Substantia nigra (tissue), 51 donors: ENCODE measurements at places on chromosomes 7 and 10.

- DNase-seq: no peak
Observed at GRCh38 chr10:124653811-124654651, 90.1 kb downstream of the FAM53B start.

GRCh38 chr10:110772454-110773025, 99.2 kb upstream of the PDCD4 start:
- DNase-seq: no peak

DNA sequence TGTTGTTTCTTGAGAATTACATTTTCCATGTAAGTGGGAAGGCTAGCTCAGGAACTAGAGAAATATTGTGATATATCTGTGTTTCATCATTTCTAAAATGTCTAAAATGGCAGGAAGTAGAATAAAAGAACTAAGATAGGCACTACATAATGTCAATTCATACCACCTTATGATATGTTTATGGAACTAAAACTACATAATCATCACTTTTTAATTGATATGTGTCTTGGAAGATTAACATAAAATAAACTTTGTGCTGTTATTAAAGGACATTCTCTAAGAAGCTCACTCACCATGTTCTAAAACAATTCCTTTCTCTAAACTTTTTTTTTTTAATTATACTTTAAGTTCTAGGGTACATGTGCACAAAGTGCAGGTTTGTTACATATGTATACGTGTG, 83.5 kb upstream of the TAS2R16 start:
- no peak for DNase-seq

GRCh38 chr7:150717814-150718420, 1.5 kb downstream of the GIMAP1 start:
- no peak for DNase-seq

DNA sequence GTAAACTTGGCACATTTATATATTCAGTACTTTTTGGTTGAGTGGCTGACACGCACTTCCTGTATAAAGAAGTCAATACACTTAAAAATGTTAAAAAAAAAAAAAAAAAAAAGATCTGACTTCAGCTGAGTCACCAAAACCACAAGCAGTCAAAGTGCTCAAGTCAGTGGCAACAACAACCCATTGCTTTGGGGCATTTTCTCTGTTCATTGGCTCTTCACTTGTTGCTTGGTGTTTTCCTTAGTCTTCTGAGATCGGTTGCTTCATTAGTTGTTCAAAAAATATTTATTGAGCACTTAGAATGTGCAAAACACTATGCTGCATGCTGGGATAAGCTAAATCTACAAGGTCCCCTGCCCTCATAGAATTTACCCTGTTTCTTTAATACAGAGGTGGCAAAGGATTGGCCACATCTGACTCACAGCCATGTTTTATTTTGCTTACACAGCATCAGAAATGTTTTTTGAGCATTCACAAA, 63.7 kb downstream of the ZNRF2 start:
- no peak for DNase-seq

DNA sequence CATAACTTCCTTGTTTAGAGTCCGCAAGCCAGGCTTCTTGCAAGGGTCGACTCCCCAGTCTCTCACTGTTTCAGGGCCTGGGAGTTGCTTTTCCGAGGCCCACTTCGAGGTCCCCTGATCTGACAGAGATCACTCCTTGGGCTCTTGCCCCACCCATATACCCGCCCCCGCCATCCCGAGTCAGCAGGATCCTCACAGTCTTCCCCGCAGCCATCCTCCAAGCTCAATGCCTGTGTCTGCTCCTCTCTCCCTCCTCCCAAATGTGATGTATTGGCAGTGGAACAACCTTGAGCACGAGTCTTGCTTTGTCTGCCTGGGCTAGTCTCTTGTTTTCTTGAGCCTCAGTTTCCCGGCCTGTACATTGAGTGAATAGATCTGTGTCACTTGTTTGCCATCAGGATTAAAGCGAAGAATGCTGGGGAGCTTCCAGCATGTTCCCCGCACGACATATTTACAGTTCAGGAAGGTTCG, 2.4 kb upstream of the HMX2 start:
- DNase-seq: no peak

DNA sequence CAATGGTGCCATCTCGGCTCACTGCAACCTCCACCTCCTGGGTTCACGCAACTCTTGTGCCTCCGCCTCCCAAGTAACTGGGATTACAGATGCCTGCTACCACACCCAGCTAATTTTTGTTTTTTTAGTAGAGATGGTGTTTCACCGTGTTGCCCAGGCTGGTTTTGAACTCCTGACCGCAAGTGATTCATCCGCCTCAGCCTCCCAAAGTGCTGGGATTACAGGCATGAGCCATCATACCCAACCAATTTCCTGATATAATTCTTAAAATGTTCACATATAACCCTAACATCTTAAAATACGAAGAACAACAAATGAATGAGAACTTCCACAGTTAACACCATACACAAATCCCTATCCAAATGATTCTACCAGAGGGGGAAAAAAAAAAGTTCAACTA, 31.2 kb downstream of the BAIAP2L1 start:
- no peak for DNase-seq

- no peak for DNase-seq
Observed at GRCh38 chr7:491292-491957, 28.2 kb downstream of the PDGFA start.

- no peak for DNase-seq
Observed at GRCh38 chr10:60606343-60607080, 171.8 kb upstream of the CDK1 start.

- no peak for DNase-seq
Observed at GRCh38 chr10:68992636-68993440, 4.2 kb downstream of the KIFBP start.

DNA sequence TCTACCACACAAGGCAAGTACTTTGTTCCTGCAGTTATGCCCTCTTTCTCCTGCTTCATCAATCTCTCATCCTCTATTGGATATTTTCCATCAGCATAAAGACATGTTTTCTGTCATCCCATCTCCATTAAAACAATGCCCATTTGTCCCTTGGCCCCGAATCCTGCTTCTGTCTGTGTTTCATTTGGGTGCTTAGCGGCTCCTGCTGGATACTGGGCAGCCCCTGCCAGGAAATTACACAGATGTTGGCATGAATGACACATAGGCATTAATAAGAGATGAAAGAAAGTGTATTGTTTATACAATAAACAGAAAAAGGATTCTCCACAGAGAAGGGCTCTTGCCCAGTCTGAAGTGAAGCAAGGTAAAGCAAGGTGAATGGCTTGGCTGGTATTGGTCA, 765.3 kb downstream of the REEP3 start:
- DNase-seq: no peak

DNA sequence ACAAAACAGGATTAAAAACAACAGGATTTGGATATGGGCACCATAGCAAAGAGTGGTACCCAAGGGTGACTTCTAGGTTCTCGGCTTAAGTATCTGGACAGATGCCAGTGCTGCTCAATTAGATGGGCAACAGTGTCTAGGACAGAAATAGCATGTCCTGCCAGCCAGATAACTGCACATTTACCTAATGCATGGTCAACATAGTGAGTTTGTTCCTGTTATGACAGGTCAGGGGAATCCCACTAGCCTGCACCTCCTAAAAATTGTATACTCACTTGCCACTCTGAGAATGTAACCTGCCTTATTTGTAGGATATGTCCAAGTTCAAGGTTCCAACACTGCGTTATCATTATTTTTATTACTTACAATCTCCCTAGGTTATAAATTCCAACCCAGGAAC, 471.7 kb downstream of the GRM8 start:
- DNase-seq: no peak

GRCh38 chr10:71850021-71850742, 869 bp downstream of the PSAP start:
- DNase-seq: no peak

DNA sequence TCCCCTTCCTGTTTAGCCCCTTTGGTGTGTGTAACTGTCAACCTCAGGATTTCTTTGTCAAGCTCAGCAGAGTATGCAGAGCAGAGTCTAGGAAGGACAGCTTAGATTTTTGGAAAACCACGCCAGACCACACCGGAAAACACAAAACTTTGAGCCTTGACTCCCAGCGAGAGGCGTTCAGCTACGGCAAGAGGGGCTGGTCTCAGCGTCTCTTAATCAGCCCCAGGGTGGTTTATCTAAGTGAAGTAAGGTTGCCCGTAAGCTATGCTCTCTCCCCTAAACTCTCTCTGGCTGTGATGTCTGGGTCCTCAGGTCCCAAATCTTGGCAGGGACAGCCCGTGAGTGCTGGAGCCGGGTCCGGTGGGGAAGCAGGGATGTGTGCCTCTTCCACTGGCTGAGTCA, 230.9 kb downstream of the KLF6 start:
- no peak for DNase-seq

- DNase-seq: no peak
Observed at GRCh38 chr7:22110881-22111280, 165.2 kb upstream of the CDCA7L start.

DNA sequence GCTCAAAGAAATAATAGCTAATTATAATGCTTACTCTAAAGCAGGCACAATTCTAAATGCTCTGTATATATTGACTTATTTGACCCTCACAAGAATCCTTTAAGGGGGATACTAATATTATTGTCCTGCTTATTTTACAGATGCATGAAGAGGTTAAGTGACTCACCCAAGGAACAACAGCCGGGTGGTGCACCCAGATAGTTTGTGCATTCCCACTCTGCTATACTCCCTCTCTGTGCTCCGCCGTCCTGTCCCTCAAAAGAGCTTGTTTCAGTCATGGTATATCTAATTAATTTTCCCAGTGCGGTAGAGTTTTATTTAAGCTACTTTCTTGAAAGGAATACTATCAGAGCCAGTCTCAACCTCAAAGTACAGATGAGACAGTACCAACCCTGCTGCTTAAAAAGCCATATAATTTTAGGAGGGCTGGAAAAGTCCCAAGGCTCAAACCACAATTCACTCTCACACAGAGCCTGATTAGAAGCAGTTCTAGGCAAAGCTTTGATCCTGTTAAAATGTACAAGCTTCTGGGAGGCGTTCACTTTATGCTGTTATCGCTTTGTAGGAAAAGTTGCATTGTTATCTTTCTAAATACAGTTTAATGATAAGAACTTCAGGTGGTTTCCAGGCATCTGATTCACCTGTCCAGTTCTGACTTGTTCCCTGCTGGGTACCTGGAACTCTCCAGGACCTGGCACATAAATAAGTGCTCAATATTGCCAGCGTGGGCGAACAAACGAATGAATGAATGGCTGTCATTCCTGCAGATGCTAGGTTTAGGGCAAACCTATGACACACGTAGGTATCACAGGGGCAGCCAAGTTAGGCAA, 261.5 kb upstream of the KLF14 start:
- DNase-seq: no peak

DNA sequence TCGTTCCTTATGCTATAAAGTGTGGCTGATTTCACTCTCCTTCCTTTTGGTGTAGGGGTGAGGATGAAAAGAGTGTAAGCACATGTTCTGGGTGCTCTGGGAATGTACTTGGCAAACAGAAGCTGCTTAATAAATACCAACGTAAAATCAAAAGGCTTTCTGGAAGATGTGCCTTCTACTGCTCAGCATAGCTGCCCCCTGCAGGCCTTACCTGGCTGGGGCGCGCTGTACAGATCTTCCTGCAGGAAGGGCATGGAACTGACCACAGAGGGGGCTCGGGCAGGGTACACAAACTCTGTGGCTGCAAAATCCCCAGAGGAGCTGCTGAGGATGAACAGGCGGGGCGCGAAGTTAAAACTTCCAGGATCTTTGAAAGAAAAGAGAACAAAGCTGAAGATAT, 169.4 kb downstream of the SVIL start:
- no peak for DNase-seq

DNA sequence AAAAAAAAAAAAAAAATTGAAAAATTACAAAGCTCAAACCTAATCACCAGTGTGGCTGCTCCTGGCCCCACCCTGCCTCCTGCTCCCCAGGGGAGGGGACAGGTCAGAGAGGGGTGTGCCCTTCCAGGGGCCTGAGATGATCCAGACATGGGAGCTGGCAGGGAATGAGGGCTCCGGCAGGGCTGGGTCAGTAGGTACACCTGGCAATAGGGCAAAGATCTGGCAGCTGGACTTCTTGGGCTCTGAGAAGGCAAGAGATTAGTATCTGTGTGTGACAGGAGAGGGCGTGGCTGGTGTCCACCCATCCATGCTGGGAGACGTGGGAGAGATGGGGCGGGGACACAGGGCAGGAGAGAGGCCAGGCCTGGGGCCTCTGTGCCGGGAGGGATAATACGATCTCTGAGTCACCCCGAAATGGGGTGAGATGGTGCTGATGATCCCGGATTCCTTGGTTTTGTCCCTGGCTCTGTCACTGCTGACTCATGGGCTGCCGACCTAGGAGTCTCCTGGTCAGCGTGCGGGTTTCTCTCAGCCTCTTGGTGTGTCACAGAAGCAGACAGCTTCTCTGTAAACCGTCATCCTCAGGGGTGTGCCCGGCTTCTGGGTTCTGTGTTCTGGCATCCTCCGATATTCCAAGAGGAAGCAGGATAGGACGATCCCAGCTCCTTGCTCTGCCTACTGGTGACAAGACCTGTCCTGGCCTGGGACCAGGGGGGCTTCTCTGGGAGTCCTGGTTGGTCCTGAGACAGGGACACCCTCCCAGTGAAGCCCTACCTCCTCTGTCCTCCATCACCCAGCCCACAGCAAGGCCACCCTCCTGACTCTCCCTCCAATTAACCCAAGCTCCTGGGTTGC, 8.2 kb upstream of the CLDN4 start:
- DNase-seq: no peak

DNA sequence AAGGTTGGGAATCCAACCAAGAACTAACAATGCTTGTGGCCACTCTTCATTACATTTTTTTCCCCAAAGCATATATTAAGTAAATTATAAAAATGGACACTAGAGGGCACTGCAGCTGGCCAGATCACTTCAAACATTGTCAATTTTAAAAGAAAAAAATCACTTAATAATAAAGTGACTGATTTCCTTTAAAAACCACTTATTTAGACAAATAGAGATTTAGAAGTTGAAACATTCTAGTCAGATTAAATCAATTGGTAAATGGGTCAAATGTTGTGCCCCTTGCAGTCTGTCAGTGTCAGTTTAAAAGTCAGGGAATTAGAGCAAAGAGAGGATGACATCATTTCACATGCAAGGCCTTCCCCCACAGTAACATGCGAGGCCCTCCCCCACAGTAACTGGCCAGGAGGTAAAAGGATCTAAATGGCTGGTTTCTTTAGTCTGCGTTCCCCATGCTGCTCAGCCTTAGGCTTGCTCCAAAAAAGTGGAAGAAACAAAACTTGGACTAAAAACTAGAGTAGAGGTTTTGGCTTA, 177.9 kb downstream of the SKAP2 start:
- DNase-seq: no peak

GRCh38 chr10:114879541-114880158, 58.1 kb downstream of the FHIP2A start:
- DNase-seq: no peak

- DNase-seq: no peak
Observed at GRCh38 chr10:78250313-78251015, 216.8 kb downstream of the RPS24 start.

DNA sequence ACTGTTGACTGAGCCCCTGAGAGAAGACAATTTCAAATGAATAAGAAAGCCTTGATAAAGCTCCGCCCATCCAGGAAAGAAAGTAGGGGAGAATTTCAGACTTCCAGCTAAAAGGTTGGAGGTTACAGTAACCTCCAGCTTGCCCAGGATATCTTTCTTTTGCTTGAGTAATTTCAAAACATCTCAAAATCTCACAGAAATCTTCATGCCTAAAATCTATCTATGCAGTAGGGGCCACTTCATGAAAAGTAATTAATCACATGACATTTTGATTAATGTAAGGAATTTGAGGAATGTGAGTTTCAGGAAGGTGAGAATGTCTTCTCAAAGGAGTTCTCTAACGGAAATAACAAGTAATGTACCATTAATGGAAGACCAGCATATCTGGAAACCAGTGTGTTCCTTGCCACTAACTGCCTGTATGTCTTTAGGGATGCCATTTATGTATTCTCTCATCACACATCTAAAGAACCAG, 24.2 kb downstream of the TRIL start:
- DNase-seq: no peak
